ENCODE measurements at places on chromosomes 7 and 10. TPM values are rescaled to one million over a fixed set of nuclear protein-coding genes. Genes with fewer than 3 reads are reported as not detected.
A peak's percentile ranks its signal among the peaks of the same experiment; 100 is the strongest.

GRCh38 chr10:117547716-117548668 lies 5.4 kb downstream of the EMX2 start:
- ATAC-seq, result no peak

GRCh38 chr7:148979827-148980226 lies 48.5 kb downstream of the PDIA4 start:
- peak; percentile 8 for ATAC-seq

GRCh38 chr10:4280461-4281189 lies 495.6 kb upstream of the KLF6 start:
- ATAC-seq, result no peak

DNA sequence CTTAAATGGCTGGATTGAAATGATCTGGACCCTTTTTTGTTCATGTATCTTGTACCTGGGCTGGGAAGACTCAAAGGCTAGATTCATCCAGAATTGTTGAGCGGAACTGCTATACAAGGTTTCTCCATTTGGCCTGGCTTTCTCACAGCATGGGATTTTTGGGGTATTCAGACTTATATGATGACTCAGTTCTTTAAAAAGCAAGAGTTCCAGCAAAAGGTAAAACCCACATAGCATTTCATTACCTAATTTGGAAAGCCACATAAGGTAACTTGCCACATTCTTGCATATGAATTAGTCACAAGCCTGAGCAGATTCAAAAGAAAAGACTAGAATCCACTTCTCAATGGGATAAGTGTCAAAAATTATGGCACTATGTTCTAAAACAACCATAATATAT lies 137.4 kb downstream of the HGF start:
- no peak for ATAC-seq

DNA sequence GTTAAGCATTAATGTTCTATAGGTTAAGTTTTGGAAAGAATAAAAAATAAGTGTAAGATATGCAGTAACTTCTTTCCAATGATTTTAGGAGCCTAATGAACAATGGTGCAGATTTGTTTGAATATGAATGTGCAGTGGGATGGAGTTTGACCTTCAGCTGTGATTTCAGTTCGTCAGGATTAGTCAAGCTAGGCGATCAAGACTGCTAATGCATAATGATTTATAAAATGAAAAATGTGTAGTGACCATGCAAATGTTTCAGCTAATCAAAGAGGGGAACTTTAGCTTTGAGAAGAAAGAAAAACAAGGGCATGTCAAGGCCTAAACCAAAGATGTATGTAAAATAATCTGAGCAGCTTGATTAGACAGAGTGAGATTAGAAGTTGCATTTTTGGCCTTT lies 208.5 kb downstream of the FOXP2 start:
- ATAC-seq, result no peak

The SEC61G gene
- total RNA-seq, result 165 TPM

GRCh38 chr10:58027426-58027825 lies 240.3 kb downstream of the IPMK start:
- no peak for ATAC-seq

DNA sequence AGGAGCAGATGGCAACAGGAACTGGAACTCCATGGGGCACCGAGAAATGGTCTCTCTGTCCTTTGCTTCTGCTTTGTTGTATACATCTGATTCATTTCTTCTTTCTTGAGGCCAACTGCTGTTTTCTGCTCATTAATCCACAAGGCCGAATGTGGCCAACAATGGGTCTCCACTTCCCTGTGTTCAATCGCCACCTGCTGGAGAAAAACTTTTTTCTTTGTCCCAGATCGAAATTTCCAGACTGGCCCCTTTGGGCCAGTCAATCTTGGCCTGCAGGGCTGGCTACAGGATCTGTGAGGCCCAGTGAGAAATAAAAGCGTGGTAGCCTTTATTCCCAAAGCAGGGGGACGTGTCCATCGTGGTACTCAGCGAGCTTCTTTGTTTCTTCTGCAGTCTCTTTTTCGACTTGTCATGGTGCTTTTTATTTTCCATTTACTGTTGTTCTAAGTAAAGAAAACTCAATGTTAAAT lies 58.8 kb downstream of the PARP12 start:
- ATAC-seq, result peak; percentile 42

The ZNF273 gene
- 13.6 TPM for total RNA-seq

GRCh38 chr10:64873959-64874358 lies 1352.8 kb downstream of the REEP3 start:
- ATAC-seq, result no peak

- peak; percentile 42 for ATAC-seq
These were observed 33.3 kb downstream of the CDK14 start for GRCh38 chr7:90629297-90629918.

GRCh38 chr10:88982366-88982765 lies 8.2 kb upstream of the FAS start:
- ATAC-seq, result no peak

DNA sequence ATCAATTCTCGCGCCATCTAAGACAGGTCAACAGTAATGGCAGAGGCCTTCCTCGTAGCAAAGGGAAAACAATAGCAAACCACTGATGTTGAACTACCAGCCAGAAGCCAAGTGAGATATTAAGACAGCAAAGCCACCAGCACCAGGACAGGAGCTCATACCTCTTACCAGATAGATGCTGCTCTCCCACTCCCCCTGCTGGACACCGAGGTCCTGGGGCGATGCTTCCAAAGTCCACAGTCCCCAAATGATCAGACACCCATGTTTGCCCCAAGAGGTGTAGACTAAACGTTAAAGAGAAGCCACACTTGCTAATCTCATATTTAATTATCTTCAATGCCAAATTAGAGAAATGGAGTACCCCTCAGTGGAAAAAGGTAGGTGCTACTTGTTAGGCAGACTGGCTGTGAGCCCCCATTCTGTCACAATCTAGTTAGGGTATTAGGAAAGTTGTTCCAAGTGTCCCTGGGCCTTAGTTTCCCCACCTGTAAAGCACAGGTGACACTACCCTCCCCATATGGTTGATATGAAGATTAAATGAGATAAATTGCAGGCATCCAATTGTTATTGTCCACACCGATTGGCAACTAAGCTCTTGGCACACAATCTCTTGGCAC lies 39.9 kb downstream of the TOMM7 start:
- ATAC-seq, result peak; percentile 83
